Activated gamma-delta T cell treated with anti-CD3 and anti-CD28 coated beads, Interleukin-2, amount 50 U/mL, for 16 hours (primary cell): ENCODE measurements at places on chromosomes 7 and 10.
A peak's percentile ranks its signal among the peaks of the same experiment; 100 is the strongest.

DNA sequence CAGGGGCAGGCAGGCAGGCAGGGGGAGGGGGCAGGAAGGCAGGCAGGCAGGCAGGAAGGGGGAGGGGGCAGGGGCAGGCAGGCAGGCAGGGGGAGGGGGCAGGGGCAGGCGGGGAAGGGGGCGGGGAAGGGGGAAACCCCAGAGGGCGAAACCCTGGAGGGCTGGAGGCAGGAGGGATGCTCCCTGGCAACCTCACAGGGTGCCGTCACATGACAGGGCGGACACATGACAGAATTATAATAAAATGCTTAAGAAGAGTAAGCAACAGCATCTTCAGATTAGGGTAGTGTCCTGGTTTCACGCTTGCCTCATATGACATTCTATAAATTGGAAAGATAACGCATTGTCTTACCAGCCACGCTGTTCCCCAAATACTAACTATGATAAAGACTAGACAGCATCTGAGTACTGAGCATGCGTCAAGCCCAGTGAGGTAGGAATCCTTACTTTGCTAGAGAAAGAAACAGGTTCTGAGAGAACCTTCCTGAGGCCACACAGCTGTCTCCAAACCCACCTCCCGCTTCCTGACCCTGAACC, 131.6 kb downstream of the DIP2C start:
- no peak for DNase-seq

DNA sequence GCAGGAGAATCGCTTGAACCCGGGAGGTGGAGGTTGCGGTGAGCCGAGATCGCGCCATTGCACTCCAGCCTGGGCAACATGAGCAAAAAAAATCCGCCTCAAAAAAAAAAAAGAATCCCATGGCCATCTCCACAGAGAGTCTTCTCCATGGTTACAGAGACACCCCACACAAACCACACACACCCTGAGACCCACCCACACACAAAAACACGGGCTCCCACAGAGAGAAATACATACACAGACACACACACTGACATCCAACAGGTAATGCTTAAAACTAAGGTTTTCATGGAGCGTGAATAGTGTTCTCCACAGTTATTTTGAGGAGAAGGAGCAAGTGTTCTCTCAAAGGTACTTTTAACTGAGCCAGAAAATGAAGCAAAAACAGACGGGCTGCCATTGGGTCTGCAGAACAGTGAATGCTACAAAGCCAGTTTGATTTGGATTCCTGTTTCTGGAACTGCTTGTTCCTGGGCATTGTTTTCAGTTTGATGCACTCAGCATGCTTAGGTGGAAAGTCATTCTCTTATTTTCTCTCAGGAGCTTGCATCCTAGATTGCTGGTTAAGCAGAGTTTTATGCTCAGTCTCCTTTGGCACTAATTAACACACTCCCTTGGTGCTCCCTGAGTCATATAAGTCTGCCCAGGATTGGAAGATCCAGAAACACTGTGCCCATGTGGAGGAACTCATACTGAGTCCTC, 15.4 kb downstream of the AHCYL2 start:
- DNase-seq, result no peak

DNA sequence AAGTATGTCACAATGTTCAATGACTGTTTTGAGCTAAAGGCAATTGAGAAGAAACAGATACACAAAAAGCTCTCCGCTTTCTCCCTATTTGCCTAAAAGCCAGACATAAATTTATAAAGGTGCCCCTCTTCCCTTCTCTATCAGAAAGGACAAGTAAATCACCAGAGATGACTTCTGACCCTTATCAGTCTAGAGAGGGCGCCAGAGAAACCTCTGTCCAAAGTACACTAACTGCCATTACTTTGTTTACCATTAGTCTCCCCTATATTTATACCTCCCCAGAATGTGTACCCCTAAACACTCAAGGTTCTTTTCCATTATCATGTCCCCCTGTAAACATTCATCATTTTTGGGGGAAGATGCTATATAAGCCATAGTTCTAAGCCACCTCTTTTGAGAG, 49.3 kb downstream of the TPK1 start:
- DNase-seq, result no peak

DNA sequence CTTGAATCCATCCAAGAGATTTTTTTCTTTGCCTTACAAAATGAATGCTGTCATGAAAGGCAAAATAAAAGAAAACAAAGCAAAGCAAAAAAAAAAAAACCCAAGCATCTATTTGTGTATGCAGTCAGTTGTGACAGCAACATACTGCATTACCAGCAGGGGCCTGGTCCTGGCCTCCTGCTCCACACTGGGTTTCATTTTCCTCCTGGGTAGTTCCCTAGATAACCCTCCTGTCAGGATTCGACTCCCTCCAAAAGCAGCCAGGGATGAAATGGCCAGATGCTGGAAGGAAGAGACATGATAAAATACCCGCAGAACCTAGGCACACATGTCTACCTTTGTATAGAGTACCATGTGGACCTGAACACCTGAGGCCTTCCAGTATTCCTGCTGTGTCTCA, 148.6 kb downstream of the NRCAM start:
- DNase-seq, result no peak

DNA sequence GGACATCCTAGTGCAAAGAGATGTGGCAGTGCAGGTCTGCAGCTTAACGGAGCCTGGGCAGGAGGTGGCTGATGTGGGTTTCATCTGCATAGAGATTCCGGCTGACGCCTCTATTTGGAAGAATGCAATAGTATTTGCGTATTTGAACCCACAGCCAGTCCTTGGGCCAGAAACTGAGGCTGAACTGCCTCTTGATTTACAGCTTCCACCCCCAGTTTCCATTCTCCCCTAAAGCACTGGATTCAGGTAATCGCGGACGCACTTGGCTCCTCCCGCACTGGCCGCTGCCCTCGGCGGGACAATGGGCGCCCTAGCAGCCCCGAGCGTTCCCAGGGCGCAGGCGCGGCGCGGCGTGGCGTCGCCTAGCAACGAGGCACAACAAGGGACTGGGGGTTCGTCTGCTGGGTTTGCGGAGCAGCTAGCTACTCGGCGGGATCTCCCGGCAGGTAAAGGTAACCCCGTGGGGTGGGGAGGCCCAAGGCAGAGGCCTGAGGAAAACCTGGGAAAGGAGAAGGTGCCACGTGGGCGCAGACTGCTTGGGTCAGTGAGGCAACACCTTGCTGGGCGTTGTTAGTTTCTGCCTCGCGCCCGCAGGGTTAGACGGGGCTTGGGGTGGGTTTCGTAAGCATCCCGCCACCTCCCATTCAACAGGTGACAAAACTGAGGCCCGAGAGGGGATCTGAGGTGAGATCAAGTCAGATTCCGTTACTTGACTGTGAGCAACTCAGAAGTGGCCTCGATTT, at the start of gene ARMC3:
TSS of gene ARMC3 (plus strand) at position 393 of the 743 bp plus-strand sequence. CDS start 3,944 bp downstream, outside the sequence.
- DNase-seq, result peak; percentile 35

DNA sequence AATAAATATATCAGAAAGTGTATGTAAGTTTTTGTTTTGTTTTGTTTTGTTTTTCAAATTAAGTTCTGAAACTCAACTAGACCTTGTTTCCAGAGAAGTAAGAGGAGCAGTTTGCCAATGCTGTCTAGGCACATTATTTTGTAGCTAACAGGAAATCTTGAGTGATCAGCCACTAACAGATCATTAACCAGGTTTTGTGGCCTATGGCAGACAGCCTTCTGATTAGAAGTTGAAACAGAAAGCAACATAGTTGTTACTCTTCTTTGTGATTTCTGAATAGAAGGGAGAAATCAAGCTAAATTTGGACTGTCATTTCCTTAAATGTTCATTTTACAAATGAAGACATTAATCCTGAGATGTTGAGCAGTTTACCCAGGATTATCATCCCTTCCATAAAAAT, 142.6 kb downstream of the PLXDC2 start:
- DNase-seq, result no peak

DNA sequence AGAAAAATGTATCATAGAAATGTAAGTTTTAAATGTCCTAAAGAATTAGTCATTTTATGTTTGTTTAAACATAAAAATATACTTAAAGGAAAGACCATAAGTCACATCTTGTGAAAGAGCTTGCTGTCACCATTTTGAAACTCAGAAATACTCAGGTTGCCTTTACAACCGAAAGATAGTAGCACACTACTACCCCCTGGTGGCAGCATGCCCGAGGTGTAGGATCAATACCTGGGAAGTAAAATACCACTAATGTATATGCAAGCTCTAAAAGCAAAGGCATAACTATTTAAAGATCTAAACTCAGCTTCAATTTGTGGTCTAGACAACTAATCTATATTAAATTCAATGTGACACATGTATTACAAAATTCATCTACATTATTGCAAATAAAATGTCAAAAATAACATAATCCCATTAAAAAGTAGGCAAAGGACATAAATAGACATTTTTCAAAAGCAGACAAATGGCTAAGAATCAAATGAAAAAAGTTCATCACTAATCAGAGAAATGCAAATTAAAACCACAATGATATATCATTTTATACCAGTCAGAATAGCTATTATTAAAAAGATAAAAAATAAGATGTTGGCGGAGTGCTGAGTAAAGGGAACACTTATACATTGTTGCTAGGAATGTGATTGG, 47.7 kb upstream of the FGL2 start:
- peak; percentile 83 for DNase-seq

GRCh38 chr7:91226411-91226810, 37.8 kb upstream of the FZD1 start:
- DNase-seq, result no peak

- no peak for DNase-seq
Observed at GRCh38 chr10:126508535-126509040, 120.3 kb upstream of the ADAM12 start.

GRCh38 chr7:142131439-142132185, 20.1 kb downstream of the MGAM2 start:
- DNase-seq, result no peak

DNA sequence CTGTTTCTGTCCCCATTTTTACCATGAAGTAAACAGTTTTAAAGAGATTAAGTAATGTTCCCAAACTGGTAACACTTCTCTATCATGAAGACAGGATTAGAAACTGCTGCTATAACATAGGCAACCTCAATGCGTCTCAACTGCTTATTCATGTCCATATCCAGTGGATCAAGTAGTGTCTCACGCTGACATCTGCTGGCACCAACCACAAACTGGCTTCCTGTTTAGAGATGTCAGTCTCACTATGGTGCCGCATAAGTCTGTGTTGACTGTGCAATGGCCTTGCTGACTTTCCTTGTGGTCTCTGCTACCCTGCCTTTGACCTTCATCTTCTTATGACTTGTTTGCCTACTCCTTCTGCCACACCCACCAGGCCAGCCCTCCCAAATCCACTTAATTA, 369.6 kb upstream of the DPP6 start:
- no peak for DNase-seq

DNA sequence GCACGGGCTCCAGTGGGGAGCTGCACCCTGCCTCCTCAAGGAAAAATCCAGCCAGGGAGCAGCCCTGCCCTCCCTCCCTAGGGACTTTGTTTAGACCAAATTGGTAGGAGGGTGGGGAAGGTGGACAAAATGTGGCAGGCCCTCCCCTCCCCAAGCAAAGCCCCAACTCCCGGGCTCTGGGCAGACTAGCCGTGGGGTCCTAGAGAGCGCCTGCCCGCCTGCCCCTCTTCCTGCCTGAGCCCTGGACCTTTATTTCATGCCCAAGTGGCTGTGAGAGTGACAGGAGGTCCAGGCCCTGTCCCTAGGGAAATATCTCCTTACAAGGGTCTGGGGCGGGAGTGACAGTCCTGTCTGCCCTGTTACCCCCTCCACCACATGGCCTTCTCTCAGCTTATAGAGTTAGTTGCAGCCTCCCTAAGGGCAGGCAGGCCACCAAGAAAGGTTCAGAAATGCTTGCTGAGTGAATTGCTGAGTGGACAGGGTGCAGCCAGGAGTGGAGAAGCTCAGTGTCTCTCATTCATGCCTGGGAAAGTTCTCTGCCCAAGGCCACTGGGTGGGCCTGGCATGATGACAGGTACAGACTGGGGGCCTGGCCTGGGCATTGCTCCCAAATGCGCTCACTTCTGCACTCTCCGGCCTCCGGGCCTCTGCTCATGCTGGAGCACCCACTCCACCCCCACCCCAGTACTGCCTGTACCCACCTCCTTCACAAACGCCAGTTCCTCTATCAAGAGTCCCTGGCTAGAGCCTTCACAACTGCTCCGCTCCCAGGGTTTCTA, 25.2 kb downstream of the DNAJB12 start:
- no peak for DNase-seq

- DNase-seq, result no peak
Observed at GRCh38 chr10:119176166-119176565, 2.4 kb downstream of the PRDX3 start.

DNA sequence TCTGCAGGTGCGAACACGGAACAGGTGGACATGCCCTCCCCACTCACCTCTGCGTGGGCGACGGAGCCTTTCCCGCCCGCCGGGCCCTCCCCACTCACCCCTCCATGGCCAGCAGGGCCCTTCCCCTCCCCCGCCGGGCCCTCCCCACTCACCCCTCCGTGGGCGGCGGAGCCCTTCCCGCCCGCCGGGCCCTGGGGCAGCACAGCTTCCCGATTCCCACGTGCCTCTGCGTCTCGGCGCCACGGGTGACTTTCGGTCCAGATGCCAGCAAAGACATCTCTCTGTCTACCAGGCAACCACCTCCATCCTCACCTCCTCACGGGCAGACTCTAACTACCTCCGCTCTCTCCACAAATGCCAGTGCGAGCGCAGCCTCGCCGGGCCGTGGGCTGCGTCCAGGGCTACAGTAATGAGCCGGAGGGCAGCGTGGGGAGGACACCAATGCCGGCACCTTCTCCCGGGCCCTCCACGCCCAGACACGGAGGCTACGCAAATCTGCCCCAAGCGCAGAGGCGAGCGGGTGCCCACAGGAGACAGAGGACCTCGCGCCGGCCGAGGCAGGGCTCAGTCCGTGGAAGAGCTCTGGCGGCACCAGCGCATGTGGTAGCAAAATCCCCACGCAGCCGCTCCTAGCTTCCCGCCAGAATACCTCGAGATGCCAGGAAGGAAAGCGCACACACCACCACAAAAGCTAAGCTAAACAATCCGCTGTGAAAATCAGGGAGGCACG, 21.8 kb downstream of the GPER1 start:
- DNase-seq, result no peak

DNA sequence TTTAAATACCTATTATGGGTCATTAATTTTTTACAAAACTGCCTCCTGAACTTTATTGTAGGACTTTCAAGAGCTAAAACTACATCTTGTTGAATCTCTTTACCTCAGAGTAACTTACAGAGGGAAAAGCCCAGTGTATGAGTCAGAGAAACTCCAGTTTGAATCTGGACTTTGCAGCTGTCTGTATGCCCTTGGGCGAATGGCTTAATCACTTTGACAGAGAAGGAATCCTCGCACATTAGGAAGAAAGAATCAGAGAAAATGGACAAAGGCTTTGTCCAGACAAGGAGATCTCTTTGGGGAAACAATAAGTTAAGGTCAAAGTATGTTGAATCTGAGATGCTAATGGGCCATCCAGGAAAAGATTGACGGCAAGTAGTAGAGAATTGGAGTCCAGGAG, 484.2 kb upstream of the CELF2 start:
- no peak for DNase-seq
